AG08396 (cell line): ENCODE measurements at places on chromosomes 3 and 15.

DNA sequence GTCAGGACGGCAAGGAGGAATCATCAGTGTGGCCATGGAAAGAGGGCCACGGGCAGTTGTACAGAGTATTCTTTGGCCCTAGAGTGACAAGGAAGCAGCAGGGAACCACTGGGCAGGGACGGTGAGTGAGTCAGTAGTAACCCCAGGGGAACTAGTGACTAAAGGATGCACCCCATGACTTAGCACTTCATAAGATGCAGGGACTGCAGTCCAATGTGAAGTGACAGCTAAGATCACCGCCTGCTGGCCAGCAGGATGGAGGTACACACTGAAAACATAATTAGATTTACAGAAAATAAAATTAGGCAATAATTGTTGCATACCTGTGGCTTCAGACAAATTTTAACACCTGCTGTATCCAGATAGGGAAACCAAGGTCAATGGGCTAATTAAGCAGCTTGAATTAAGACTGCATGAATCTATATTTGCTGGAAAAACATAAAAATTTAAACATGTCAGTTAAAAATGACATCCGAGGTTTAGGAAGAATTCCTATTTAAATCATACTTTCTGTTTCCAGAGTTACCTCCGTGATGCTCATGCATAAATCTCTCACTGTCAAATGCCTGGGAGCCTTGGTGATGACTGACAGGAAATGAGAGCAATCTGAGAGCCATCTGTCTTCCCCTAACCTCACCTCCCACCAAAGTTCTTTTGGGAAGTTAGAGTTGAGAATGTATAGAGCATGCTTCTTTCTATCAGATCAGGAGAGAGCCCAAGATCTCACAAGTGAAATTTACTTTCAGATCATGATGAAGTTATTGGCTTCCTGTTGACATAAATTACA is 56.5 kb downstream of the DCLK3 start:
- peak; percentile 40 for DNase-seq

DNA sequence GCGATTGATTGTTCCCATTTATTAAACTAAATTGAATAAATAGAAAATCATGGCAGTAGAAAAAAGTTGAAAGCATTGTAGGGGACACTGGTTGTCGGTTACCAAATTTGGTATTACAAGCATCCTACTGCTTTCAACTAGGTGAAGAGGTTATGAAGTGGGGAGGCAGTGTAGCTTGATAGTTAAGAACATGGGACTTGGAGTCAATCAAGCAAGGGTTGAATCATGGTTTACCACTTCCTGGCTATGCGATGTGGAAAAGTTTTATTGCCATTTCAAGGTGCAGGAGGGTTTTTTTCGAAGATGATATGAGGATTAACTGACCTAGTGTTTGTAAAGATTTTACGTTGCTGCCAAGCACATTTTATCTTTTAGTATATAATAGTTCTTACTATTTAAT is 318.2 kb upstream of the KCNH8 start:
- no peak for DNase-seq

DNA sequence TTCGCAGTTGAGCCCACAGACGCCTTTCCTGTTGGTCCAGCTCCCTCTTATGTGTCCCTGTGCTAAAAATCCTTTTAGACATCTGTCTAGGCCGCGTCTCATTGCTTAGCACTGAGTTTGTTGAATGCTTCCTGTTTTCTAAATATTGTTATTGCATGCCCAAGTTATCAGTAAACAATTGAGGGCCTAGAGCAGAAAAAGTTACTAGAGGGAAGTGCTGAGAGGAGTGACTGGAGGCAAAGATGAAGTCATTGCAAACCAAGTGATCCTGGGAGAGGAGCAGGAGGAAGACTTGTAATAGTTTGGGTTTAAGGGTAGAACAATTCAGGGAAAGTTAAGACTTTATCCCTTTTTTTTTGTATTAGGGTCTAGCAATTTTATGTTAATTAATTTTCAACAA is 88.1 kb downstream of the DCUN1D1 start:
- DNase-seq: no peak

- DNase-seq: no peak
Measured at GRCh38 chr3:29887451-29887850, 606.6 kb downstream of the RBMS3 start.

DNA sequence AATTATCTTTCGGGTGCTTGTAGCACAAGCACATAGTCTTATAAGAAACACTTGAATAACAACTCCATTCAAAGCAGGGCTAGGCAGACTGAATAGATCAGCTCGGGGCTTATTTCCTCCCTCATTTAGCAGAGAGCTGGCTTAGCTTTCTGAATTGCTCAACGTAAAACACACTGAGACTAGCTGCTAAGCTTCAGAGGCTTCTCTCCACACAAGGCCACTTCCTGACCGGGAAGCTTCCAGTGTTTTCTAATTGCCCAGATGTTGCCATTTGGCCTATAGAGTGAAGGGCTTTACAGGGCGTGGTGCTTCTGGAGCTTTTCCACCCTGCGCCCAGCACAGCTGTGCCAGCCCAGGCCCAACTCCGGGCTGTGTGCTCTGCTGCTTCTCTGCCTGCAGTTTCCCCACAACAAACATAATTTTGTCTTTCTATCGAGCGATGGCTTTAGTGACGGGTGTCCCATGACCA is 16.6 kb downstream of the FAM240A start:
- DNase-seq: no peak

DNA sequence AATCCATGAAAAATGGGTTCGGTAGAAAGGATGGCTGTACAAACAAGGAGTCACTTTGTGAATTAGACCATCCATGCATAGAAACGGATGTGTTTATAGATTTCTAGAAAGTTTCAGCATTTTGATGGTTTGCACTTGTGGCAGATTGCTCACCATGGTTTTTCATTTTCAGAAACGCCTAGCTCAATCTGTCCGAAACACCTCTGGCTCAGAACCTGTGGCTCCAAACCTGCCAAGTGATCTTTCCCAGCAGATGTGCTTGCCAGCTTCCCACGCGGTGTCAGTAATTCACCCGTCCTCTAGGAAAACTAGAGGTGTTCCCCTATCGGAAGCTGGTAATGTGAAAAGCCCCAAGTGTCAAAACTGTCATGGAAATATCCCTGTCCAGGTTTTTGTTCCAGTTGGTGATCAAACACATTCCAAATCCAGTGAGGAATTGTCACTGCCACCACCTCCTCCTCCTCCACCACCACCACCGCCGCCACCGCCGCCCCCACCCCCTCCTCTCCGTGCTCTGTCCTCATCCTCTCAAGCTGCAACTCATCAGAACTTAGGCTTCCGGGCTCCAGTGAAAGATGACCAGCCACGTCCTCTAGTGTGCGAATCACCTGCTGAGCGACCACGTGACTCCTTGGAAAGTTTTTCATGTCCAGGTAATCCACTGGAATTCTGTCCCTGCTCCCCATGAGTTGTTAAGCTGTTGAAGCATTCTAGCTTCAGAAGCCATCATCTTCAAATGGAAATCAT is 21.2 kb downstream of the WHAMM start:
- DNase-seq: no peak
